Hepatocyte (in vitro differentiated cells): ENCODE measurements at places on chromosomes 2 and 18. TPM values are rescaled to one million over a fixed set of nuclear protein-coding genes. Genes with fewer than 3 reads are reported as not detected.

DNA sequence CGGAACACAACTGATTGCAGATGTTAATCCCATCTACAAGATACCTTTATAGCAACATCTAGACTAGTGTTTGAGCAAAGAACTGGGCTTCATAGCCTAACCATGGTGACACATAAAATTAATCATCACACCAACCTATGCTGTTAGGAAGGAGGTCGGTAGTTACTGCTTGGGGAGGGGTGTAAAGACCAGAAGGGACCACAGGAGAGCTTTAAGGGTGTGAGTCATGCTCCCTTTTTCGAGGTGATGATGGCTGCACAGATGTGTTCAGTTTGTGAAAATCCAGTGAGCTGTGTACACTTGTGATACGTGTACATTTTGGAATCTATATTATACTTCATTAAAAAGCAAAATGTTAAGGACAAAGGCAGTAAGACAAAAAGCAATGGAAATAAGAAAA lies 4.6 kb upstream of the SEH1L start:
- no peaks in the 10 kb centered on the region for H3K27me3 ChIP-seq
- H3K27ac ChIP-seq = no peak overlapping the region
- H3K4me3 ChIP-seq = no peak overlapping the region

GRCh38 chr2:197031803-197032202 lies 105.3 kb upstream of the PGAP1 start:
- H3K27ac ChIP-seq = no peak overlapping the region
- DNase-seq = no peak
- H3K4me3 ChIP-seq = no peak overlapping the region
- H3K4me1 ChIP-seq = no peaks in the 10 kb centered on the region
- no peaks in the 10 kb centered on the region for H3K27me3 ChIP-seq

GRCh38 chr2:104880076-104880475 lies 26.2 kb downstream of the POU3F3 start:
- H3K4me1 ChIP-seq = no peaks in the 10 kb centered on the region
- H3K4me3 ChIP-seq = no peak overlapping the region
- peaks cover 86% of the 10 kb centered on the region for H3K27me3 ChIP-seq
- no peak overlapping the region for H3K27ac ChIP-seq
- no peak for DNase-seq
- no peaks in the 10 kb centered on the region for H3K36me3 ChIP-seq

DNA sequence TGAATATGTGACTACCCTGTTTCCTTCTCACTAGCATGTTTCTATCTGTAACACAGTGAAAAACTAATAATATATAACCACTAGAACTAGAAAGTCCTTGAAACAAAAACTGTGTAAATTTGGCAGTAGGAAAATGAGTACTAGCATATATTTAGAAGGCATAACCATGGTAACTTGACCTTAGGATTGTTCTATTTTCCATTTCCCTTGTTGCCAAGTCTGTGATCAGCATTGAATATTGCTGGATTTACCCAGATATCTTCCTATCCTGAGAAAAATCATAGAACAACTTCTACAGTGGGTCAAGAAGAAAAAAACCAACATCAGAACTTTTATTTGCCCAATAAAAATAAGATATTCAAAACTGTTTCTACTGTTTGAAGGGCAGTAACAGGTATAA lies 563.9 kb upstream of the NRXN1 start:
- H3K27me3 ChIP-seq = no peaks in the 10 kb centered on the region
- H3K4me1 ChIP-seq = no peaks in the 10 kb centered on the region
- DNase-seq = no peak

Gene MEP1B
- total RNA-seq = 0.36 and 2.3 TPM in 2 replicates

Gene CRYBA2
- total RNA-seq = 0.90 TPM in 1 of 2 replicates, not detected in the other
